ENCODE measurements at places on chromosomes 5 and 9. TPM values are rescaled to one million over a fixed set of nuclear protein-coding genes. Genes with fewer than 3 reads are reported as not detected.

DNA sequence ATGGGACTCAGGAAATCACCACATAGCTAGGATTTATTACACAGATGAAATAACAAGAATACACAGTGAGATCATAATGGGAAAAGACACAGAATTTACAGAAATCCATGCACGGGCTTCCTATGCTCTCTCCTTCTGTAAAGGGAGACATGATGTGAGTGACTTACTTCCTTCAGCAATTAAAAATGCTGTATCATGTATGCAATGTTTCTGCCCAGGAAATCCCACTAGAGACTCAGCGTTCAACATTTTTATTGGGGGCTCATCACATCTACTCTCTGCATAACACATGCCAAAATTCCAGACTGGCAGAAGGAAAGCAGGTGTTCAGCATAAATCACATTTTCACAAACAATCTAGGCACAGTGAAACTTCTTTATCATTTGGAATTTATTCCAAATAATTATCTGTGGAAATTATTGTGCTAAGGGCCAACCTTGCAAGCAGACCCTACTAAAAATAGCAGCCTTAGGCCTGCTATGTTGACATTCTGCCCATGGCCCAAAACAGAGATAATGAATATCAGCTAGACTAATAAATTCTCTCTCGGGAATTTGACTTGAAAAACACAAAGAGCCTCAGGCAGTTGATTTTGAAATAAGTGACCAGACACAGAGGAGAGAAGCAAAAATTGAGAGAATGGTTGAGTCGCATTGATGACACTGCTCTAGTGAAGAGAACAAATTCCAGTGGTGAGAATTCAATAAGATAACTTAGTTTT, 31.4 kb upstream of the SELENOP start:
- H3K4me3 ChIP-seq: no peak overlapping the region
- H3K27me3 ChIP-seq: no peaks in the 10 kb centered on the region
- no peak for DNase-seq
- H3K27ac ChIP-seq: no peak overlapping the region

- H3K27ac ChIP-seq: no peak overlapping the region
- DNase-seq: no peak
- H3K27me3 ChIP-seq: no peaks in the 10 kb centered on the region
- H3K4me3 ChIP-seq: no peak overlapping the region
- H3K4me1 ChIP-seq: no peaks in the 10 kb centered on the region
Measured at GRCh38 chr5:53508125-53508524, 27.7 kb downstream of the FST start.

Gene TPM2
- 13.2 TPM for total RNA-seq

DNA sequence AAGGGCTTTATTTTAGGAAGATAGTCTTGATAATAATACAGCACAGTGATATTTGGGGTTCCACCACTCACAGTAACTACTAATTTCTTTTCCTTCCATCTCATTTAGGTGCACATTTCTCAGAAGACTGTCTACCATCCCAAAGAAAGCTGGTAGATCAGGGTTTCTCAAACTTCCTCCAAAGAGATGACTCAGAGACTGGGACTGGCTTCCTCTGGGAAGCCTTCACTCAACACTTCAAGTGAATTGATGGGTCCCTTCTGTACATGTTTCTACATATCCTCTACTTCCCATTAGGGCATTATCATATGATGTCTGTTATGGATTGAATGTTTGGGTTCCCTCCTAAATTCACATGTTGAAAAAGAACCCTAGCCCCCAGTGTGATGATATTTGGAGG, 138.5 kb downstream of the SPOCK1 start:
- H3K27me3 ChIP-seq: no peaks in the 10 kb centered on the region
- DNase-seq: no peak
- H3K36me3 ChIP-seq: no peaks in the 10 kb centered on the region
- no peak overlapping the region for H3K27ac ChIP-seq
- H3K4me3 ChIP-seq: no peak overlapping the region

DNA sequence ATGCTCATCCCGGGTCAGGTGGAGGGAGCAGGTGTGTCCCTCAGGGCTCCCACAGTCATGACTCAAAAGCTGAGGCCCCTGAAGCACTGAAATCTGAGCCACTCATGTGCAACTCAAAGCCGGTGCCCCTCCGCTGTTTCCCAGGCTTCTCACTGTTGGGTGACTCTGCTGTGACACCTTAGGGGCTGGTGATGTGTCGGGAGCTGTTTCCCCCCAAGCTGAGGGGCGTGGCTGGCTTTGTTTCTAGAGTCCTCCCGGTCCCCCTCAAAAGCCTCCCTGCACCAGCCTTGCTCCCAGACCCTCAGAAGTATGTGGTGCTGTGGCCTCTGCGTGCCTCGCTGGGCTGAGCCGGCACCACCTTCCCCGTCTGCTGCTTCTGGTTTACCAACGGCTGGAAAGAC, 39.7 kb downstream of the PLPP7 start:
- no peak for DNase-seq
- H3K27ac ChIP-seq: no peak overlapping the region
- no peaks in the 10 kb centered on the region for H3K27me3 ChIP-seq
- no peaks in the 10 kb centered on the region for H3K36me3 ChIP-seq
- H3K4me3 ChIP-seq: no peak overlapping the region
- H3K4me1 ChIP-seq: no peaks in the 10 kb centered on the region

DNA sequence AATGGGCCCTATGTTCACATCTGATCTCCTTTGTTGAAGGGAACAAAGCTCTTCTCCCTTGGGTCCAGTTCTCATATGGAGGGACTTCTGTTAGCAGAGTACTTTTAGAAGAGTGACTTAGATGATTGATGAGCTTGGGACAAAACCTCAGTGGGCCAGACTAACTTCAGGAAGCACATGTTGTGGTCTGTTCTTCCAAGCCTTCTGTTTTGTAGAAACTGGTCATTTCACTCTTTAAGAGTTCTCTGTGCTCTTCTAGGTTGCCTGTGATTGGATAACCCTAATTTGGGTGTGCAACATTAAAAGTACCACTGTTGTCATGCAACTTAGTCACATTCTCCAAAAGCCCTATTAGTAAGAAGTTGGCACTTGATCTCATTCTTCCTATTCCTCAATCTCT, 183.5 kb upstream of the ACO1 start:
- H3K4me3 ChIP-seq: no peak overlapping the region
- H3K27me3 ChIP-seq: no peaks in the 10 kb centered on the region
- no peaks in the 10 kb centered on the region for H3K4me1 ChIP-seq
- DNase-seq: no peak

Gene GFRA3
- not detected for total RNA-seq

GRCh38 chr9:131839281-131840084, 99.6 kb upstream of the RAPGEF1 start:
- H3K4me1 ChIP-seq: no peaks in the 10 kb centered on the region
- H3K36me3 ChIP-seq: no peaks in the 10 kb centered on the region
- no peaks in the 10 kb centered on the region for H3K27me3 ChIP-seq
- no peak overlapping the region for H3K4me3 ChIP-seq

Gene BAAT
- total RNA-seq: not detected

Gene FCN2
- not detected for total RNA-seq

Gene PCDHA1
- total RNA-seq: not detected

- H3K27me3 ChIP-seq: no peaks in the 10 kb centered on the region
- DNase-seq: no peak
- H3K36me3 ChIP-seq: no peaks in the 10 kb centered on the region
- no peak overlapping the region for H3K27ac ChIP-seq
- peaks cover 23% of the 10 kb centered on the region for H3K4me1 ChIP-seq
Measured at GRCh38 chr5:157608972-157609565, 33.5 kb upstream of the ADAM19 start.

Gene PHAX
- 37.4 TPM for total RNA-seq

Gene C6
- not detected for total RNA-seq

- no peaks in the 10 kb centered on the region for H3K27me3 ChIP-seq
- H3K4me3 ChIP-seq: no peak overlapping the region
- no peak for DNase-seq
- no peaks in the 10 kb centered on the region for H3K4me1 ChIP-seq
Measured at GRCh38 chr9:20854444-20854843, 170.4 kb downstream of the FOCAD start.

Gene PLEKHG4B
- total RNA-seq: 0.39 TPM

DNA sequence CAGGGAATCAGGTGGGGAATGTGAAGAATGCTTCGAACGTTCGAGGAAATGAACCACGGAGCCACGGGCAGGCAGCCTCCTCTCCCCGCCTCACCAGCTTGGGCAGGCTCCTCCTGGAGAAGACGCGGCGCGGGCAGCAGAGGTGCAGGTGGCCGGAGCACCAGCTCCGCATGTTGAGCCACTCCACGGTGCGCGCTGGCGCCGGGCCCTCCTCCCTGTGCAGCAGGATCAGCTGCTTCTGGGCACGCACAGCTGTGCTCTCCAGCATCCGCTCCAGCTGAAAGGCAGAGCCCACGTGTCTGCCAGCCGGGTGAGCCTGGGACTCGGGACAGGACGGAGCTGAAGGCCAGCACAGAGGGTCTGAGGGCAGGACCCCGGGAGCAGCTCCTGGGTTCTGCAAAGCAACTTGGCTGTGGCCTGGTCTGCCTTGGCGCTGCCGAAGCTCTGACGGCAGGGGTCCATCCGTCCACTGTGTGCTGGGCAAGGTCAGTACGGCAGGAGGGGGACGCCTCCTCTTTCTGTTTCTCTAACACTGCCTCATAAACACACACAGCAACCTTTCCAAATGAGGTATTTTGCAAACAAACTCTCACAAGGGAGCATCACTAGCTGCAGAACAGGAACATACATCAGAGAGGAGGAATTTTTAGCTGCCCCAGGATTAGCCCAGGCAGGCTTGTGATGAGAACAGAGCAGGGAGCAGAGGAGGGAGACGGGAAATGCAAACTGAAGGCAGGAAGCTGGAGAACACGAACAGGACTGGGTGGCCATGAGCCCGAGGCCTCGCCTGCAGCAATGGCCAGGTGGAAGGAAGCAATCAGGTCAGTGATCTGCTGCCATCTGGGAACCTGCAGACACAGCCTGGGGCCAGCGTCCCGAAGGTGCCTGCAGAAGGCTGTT, 20.1 kb upstream of the NSMF start:
- H3K27me3 ChIP-seq: no peaks in the 10 kb centered on the region
- no peak overlapping the region for H3K4me3 ChIP-seq
- DNase-seq: no peak
- no peaks in the 10 kb centered on the region for H3K4me1 ChIP-seq
- H3K36me3 ChIP-seq: no peaks in the 10 kb centered on the region
- H3K27ac ChIP-seq: no peak overlapping the region

Gene CD14
- total RNA-seq: 10.1 TPM

Gene TSSK1B
- total RNA-seq: not detected

- H3K27ac ChIP-seq: no peak overlapping the region
- H3K4me3 ChIP-seq: no peak overlapping the region
- H3K4me1 ChIP-seq: no peaks in the 10 kb centered on the region
- no peak for DNase-seq
- H3K36me3 ChIP-seq: no peaks in the 10 kb centered on the region
Measured at GRCh38 chr5:79120221-79120620, 8.6 kb downstream of the BHMT start.

Gene PCDHGA10
- total RNA-seq: 0.30 TPM

Gene OR13C3
- total RNA-seq: not detected

Gene FBXO38
- total RNA-seq: 80.0 TPM

GRCh38 chr5:138942066-138942465, 66.9 kb upstream of the LRRTM2 start:
- DNase-seq: no peak
- H3K4me3 ChIP-seq: no peak overlapping the region
- no peaks in the 10 kb centered on the region for H3K4me1 ChIP-seq
- no peak overlapping the region for H3K27ac ChIP-seq
- peaks cover 1% of the 10 kb centered on the region for H3K36me3 ChIP-seq

Gene ECM2
- not detected for total RNA-seq

- H3K27me3 ChIP-seq: no peaks in the 10 kb centered on the region
- no peaks in the 10 kb centered on the region for H3K36me3 ChIP-seq
- no peak overlapping the region for H3K27ac ChIP-seq
- H3K4me1 ChIP-seq: no peaks in the 10 kb centered on the region
- no peak overlapping the region for H3K4me3 ChIP-seq
- DNase-seq: no peak
Measured at GRCh38 chr5:172564883-172565282, 76.2 kb upstream of the NEURL1B start.
